ENCODE measurements at places on chromosomes 13 and 19.

- no peak for DNase-seq
Measured at GRCh38 chr19:3510727-3511126, 4.6 kb downstream of the FZR1 start.

- no peak for DNase-seq
Measured at GRCh38 chr19:41303954-41304353, 6.0 kb upstream of the CCDC97 start.

GRCh38 chr19:54317108-54317964 lies 4.4 kb upstream of the LILRA5 start:
- no peak for DNase-seq

DNA sequence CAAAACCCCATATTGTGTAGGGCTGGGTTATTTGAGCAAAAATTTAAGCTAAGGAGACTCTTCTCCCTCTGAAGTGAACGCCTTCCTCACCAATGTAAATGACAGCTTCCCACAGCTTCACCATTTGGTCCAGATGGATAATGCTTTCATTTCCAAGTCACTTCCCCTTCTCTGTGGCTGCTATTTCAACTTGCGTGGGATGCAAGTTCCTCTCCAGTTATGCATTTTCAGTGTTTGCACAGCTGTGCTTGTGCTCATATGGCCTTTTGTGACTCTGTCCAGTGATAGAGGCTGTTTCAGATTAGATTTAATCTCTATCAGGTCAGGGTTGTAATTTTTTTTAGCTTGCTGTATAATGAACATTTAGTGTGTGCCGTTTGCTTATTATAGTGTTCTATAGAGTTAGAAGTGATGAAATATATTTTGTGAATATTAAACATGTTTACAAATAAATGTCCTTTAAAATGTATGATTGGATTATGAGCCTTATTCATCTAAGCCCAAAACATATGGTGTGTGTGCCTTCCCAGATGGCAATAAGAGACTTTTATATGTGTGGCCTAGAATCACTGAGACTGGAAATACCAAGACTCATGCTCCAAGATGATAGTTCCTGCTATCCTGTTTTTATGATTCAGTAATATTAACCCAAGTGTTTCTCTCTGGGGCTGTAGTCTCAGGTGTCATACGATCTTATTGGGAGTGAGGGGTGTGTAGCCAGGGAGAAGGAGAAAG lies 86.6 kb downstream of the TNFRSF19 start:
- no peak for DNase-seq

DNA sequence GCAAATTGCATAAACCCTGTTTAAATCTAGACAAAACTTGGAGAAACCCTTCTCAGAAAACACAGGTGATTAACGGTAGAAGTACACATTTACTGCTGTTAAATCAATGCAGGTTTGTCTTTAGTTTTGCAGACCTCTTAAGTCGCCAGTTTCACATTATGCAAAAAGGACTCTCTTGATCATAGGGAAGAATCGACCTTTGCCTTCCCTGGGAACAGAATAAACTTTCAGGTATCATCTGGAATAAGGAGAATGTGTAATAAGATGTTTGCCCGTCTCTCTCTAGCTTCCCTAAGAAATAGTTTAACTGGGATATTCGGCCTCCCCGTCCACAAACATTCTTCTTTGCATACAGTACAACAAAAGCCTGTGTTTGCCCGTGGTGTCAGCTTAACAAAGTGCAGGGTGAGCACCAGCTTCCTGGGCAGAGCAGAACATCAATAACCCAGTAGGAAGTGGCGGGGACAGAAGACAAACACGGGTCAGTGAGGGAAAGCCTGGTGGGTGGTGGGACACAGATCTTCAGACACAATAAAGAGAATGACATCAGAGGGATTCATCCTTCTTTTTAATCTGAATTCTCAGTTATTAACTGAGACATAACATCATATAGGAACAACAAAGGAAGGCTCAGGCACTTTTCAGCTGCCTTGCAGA lies 1077.7 kb upstream of the SLC10A2 start:
- peak; percentile 28 for DNase-seq

DNA sequence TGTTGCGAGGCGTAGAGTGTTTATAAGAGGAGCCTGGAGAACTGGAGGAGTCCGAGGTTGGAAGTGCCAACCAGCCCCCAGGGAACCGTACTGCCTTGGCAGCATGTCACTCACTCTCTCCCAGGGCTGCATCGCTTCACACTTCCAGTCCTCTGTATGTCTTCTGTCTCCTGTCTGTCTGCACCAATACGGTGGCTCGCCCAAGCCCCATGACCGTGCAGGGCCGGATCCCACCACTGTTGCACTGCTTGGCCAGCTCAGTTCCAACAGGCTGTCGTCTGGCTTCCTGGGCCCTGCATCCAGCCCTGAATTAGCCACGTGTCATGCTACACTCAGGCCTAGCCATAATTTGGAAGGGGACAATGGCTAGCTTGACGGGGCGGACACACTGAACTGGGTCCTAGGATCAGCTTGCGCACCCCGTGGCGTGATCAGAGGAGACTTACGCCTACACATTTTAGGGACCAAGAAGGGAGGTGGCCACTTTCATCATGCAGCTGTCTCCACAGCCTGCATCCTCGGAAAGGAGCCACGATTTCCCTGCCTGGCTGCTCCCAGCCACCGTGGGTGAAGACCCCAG lies 147.1 kb downstream of the URI1 start:
- DNase-seq: no peak

DNA sequence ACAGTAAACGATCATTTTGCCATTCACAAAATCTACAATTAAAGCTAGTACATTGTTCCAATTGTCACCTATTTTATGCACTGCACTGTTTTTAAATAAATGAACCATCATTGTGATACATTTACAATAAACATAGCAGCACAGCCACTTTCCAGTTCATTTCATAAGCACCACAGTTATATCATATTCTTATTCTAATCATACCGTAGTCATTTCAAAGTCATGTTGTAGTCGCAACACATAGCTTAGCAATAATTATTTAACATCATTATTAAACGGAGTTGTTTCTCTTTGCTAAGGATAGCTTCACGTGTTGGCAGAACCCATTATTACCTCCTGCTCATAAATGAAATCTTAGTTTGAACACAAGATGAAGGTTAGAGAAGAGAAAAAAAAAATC lies 2.2 kb upstream of the PCDH9 start:
- no peak for DNase-seq

DNA sequence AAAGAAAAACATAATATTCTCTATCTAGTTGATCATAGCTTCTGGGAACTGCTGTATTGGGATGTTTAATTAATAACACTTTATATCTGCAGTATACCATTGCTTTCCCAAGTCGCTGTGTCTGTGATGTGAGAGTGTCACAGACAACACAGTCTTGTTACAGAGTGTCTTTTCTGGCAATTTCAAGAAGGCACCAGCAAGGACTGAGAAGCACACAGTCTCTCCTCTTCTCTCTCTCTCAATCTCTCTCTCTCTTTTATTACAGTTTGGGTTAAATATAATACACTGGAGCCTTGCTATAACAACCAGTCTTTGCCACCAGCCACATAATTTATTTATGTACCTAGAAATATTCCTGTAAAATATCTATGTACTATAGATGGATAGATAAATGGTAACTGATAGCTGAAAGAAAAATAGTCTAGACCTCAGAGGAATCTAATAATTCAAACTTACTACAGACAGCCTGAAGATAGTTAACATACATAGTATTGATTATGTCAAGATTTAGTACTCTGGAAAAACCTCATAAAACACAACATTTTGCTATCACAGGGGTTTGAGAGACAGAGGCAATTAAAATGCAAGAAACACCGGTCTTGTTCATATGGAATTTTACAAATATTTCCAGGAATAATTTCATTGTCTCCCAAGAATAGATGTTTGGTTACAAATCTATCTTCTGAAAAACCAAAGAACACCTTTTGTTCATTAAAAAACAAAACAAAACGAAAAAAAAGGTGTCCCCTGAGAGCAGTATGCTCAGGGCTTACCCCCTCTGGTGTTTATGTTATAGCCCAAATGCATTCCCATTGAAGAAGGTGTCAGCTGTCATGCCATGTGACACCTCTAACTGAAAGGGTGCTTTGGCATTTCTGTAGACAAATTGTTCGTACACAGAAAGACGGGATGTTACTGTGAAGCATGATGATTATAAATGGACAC lies 507.8 kb downstream of the TBC1D4 start:
- no peak for DNase-seq

GRCh38 chr13:110454227-110454859 lies 107.2 kb downstream of the RAB20 start:
- no peak for DNase-seq

DNA sequence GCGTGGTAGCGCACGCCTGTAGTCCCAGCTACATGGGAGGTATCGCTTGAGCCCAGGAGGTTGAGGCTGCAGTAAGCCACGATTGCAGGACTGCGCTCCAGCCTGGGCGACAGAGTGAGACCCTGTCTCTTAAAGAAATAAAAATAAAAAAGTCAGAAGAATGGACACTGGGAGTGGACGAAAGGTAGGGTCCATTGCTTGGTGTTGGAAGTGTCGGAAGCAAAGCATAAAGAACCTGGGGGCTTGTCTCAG lies 392 bp upstream of the ARHGAP33 start:
- no peak for DNase-seq

DNA sequence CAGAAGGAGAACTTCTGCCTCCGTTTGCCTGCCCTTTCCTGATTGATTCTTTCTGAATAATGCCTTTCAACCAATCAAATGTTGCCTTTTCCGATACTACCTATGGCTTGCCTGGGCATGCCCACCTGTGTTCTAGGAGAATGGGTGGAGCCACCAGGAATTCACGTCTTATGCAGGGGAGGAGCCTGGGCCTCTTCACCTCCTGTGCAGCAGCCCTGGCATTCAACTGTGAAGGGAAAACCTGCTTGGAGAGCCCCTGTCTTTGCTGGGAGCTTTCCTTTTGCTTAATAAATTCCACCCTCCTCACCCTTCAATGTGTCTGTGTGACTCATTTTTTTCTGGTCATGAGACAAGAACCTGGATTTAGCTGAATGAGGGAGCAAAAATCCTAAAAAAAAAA lies 730.7 kb downstream of the UQCRFS1 start:
- DNase-seq: no peak

- no peak for DNase-seq
Measured at GRCh38 chr13:66195238-66195637, 1034.9 kb downstream of the PCDH9 start.

GRCh38 chr13:52026246-52026626 lies 1.7 kb downstream of the UTP14C start:
- DNase-seq: no peak

DNA sequence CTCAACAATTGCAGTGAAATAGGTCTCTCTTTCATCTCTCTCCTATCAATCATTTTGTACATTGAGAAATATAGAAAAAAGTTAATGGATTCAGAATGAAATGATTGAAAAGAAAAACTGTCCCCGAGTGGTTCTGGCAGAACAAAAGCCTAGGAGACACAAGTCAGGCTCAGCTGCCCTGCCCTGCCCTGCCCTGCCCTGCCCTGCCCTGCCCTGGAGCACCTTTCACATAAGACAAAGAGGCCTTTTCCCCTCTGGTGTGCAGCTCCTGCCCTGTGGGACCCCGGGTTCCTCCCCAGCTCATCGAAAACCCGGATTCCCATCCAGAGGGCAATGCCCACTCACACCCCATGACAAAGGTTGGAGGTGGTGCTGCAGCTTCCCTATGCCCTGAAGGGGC lies 94.7 kb downstream of the TEX26 start:
- DNase-seq: no peak

Data from nephron progenitor cell (in vitro differentiated cells).